ENCODE measurements at places on chromosomes 7 and 10. TPM values are rescaled to one million over a fixed set of nuclear protein-coding genes. Genes with fewer than 3 reads are reported as not detected.

DNA sequence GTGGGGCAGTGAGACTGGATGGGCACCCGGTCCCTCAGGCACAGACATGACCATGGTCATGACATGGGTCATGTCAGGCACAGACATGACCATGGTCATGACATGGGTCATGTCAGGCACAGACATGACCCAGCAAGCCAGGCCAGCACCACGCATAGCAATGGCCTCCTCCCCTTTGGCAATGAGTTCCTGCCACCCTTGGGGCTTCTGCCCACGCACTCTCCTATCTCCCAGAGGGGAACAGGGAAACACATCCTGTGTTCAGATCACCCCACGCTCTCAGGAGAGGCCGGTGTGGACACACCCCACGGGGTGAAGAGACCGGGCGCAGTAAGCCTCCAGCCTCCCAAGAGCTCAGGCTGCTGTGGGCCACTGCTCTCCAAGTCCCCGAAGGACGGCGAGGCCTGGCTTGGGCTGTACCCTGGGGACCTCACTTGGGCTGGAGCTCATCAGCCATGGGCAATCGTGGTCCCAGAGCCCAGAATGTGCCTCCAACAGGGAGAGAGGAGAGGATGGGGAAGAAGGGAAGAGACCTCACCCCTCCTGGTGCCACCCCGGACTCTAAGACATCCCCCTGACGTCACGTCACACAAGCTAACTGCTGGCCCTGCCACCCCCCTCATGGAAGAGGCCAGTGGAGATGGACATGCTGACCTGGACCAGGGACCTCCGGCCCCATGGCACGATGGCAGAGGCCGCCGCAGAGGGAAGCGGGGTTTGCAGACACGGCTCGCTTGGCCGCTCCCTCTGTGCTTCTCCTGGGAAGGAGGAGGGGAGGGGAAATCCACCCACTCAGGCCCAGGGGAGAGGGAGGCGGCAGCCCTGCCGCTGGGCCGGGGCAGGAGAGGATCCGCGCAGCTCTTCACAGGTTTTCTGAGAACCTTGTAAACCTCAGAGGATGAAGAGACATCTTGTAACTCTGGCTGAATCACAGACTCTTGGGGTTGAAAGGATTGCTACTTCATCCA lies 269.6 kb downstream of the ELFN1 start:
- peaks cover 60% of the 10 kb centered on the region for H3K4me1 ChIP-seq
- H3K27ac ChIP-seq = peak overlapping the region; percentile 100
- H3K27me3 ChIP-seq = no peaks in the 10 kb centered on the region
- DNase-seq = no peak

DNA sequence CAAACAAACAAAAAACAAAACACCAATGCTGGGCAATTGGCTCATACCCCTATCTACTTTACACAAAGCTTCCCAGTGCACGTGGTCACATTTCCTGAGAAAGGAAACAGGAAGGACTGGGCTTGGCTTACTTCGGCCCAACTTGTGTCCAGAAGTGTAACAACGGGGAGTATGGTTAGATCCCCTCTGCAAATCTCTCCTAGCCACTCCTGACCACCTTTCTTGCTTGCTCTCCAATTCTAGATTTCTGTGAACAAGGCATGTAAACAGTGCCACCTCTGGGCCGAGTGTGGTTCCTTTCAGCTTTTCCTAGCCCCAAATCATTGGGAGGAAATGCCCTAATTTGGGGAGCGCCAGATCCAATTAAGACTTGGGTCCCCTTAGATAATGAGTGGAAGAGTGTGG lies 21.0 kb upstream of the FRAT2 start:
- H3K4me3 ChIP-seq = no peak overlapping the region
- H3K27ac ChIP-seq = peak overlapping the region; percentile 9
- H3K4me1 ChIP-seq = peaks cover 12% of the 10 kb centered on the region
- H3K36me3 ChIP-seq = peaks cover 5% of the 10 kb centered on the region

DNA sequence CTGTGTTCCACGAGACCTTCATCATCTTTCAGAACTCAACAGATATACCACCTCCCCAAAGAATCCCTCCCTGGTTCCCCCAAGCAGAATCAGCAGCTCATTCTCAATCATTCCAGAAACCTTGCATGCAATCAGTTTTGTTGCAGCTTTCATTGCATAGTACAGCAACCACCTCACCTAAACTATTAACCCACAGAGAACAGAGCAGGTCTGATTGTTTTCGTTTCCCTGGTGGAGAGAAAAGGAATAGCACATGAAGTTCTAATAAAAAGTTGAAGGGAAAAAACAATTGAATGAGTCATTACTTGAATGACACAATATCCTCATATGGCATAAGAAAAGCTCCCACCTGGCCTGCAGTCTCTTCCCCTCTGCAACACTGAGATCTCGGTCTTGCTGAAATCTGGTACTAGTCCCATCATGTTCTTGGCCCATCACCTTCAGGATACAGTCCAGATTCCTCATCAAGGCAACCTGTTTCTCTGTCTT lies 147.1 kb upstream of the GDF10 start:
- H3K36me3 ChIP-seq = no peaks in the 10 kb centered on the region
- H3K27ac ChIP-seq = no peak overlapping the region
- no peak overlapping the region for H3K4me3 ChIP-seq
- no peak for DNase-seq
- H3K27me3 ChIP-seq = peaks cover 9% of the 10 kb centered on the region
- peaks cover 4% of the 10 kb centered on the region for H3K4me1 ChIP-seq

DNA sequence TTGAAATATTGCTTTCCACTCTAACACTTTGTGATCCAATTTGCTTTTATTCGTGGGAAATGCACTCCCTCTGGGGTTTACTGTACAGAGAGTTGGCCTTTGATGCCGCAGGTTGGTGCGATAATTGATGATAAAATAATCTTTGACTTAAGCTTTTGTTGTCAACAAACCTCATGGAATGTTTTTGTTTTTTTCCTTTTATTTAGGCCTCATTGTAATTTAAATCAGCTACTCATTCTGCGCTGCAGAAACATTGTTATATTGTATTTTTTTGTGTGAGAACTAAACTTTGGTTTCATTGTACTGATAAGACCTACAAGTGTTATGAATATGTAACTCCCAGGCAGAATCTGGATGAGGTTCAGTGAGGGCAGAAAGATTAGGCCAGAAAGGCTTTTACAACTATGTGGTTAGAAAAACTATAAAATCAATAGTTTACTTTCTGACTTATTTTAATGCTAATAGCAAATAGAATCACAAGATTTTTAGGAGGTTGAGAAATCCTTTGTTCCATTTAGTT lies 76.8 kb upstream of the POM121L12 start:
- no peak overlapping the region for H3K4me3 ChIP-seq
- no peaks in the 10 kb centered on the region for H3K27me3 ChIP-seq
- H3K4me1 ChIP-seq = no peaks in the 10 kb centered on the region
- no peaks in the 10 kb centered on the region for H3K36me3 ChIP-seq
- no peak overlapping the region for H3K27ac ChIP-seq
- no peak for DNase-seq

DNA sequence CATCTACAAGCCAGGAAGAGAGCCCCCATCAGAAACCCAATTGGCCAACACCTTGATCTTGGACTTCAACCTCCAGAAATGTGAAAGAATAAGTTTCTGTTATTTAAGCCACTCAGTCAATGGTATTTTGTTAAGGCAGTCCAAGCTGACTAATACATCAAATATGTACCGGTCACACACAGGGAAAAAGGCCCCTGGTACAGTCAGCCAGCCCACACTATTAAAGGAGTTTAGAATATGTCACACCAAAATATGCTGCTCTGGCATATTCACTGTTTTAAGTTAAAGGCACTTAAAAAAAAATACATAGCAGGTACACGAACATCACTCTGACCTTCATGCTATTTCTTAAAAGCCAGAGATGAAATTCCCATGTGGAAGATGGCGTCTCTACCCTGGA lies 15.2 kb upstream of the CDCA7L start:
- no peak overlapping the region for H3K4me3 ChIP-seq
- no peaks in the 10 kb centered on the region for H3K36me3 ChIP-seq
- H3K27me3 ChIP-seq = peaks cover 5% of the 10 kb centered on the region
- no peak for DNase-seq
- no peak overlapping the region for H3K27ac ChIP-seq

- H3K27ac ChIP-seq = no peak overlapping the region
- DNase-seq = no peak
- H3K27me3 ChIP-seq = no peaks in the 10 kb centered on the region
- no peaks in the 10 kb centered on the region for H3K36me3 ChIP-seq
- no peaks in the 10 kb centered on the region for H3K4me1 ChIP-seq
Observed at GRCh38 chr10:30836406-30836805, 195.3 kb downstream of the ZNF438 start.

DNA sequence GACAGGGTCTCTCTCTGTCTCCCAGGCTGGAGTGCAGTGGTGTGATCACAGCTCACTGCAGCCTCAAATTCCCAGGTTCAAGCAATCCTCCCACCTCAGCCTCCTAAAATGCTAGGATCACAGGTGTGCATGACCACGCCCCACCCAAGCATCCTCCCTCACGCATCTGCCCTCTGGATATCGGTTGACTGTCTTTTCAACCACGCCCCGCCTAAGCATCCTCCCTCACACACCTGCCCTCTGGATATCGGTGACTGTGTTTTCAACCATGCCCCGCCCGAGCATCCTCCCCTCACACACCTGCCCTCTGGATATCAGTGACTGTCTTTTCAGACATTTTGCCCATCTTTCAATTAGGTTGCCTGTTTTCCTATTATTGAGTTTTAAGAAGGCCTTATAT lies 140.5 kb downstream of the MAD1L1 start:
- H3K4me1 ChIP-seq = peaks cover 17% of the 10 kb centered on the region
- peaks cover 8% of the 10 kb centered on the region for H3K36me3 ChIP-seq
- no peak overlapping the region for H3K27ac ChIP-seq
- no peak overlapping the region for H3K4me3 ChIP-seq
- DNase-seq = no peak
- H3K27me3 ChIP-seq = no peaks in the 10 kb centered on the region

DNA sequence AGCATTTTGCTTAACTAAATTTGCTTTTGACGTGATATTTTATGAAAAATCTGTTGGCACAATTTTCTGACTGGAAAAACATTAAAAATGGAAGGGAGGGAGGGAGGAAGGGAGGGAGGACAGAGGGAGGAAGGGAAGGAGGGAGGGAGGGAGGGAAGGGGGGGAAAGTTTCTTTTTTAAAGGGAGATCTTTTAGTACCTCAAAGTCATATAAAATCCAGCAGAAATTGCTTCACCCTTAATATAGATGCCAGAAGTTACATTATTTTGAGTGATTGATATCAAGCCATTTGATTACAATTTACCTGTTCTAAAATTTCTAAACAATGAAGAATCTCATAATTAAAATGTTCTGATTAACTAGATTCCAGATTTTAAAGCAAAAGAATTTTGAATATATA lies 68.9 kb downstream of the CABCOCO1 start:
- H3K4me1 ChIP-seq = no peaks in the 10 kb centered on the region
- DNase-seq = no peak
- no peak overlapping the region for H3K27ac ChIP-seq
- no peaks in the 10 kb centered on the region for H3K36me3 ChIP-seq
- no peak overlapping the region for H3K4me3 ChIP-seq

DNA sequence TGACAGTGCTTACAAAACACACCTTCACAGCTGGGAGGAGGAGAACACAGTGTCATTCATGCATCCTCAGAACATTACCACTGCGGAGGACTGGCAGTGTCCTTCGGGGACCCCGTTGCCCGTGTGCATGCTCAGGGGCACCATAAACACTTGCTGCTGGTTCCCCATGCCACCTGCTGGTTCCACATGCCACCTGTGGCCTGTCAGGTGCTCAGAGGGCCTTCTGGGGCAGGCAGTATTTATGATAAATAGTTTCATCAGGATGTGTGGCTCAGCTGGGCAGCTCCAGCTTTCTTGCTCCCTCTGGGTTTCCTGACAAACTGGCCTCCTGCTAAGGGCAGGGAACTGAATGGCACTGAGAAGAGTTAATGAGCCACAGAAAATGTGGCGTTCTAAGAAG lies 32.1 kb downstream of the CELF2 start:
- no peak for DNase-seq
- H3K4me1 ChIP-seq = no peaks in the 10 kb centered on the region
- peaks cover 29% of the 10 kb centered on the region for H3K27me3 ChIP-seq
- H3K4me3 ChIP-seq = no peak overlapping the region
- H3K36me3 ChIP-seq = no peaks in the 10 kb centered on the region
- H3K27ac ChIP-seq = no peak overlapping the region

GRCh38 chr10:127880557-127880956 lies 12.2 kb downstream of the CLRN3 start:
- no peaks in the 10 kb centered on the region for H3K36me3 ChIP-seq
- DNase-seq = peak; percentile 35
- peaks cover 61% of the 10 kb centered on the region for H3K4me1 ChIP-seq
- peak overlapping the region; percentile 80 for H3K27ac ChIP-seq

GRCh38 chr10:50419091-50419490 lies 167.8 kb upstream of the ASAH2 start:
- H3K36me3 ChIP-seq = peaks cover 12% of the 10 kb centered on the region
- H3K27me3 ChIP-seq = no peaks in the 10 kb centered on the region
- no peak for DNase-seq
- peak overlapping the region; percentile 93 for H3K27ac ChIP-seq
- peak overlapping the region; percentile 89 for H3K4me3 ChIP-seq
- peaks cover 64% of the 10 kb centered on the region for H3K4me1 ChIP-seq

GRCh38 chr10:36038316-36038955 lies 396.3 kb upstream of the FZD8 start:
- no peak overlapping the region for H3K4me3 ChIP-seq
- DNase-seq = no peak
- H3K36me3 ChIP-seq = no peaks in the 10 kb centered on the region
- no peak overlapping the region for H3K27ac ChIP-seq
- H3K27me3 ChIP-seq = no peaks in the 10 kb centered on the region

- no peak for DNase-seq
- H3K4me3 ChIP-seq = no peak overlapping the region
- H3K27me3 ChIP-seq = peaks cover 16% of the 10 kb centered on the region
- peak overlapping the region; percentile 28 for H3K27ac ChIP-seq
Observed at GRCh38 chr10:114623661-114624294, 34.3 kb downstream of the ABLIM1 start.

The TMEM176A gene
- not detected for total RNA-seq

The PKD2L1 gene
- total RNA-seq = not detected

The PNLIP gene
- not detected for total RNA-seq

The FAM237B gene
- total RNA-seq = not detected

The SEMA3C gene
- total RNA-seq = not detected

The EMX2 gene
- total RNA-seq = not detected

The AKR1C8 gene
- 1.5 TPM for total RNA-seq

The ADRA2A gene
- not detected for total RNA-seq
